ENCODE measurements at places on chromosomes 1 and 21. TPM values are rescaled to one million over a fixed set of nuclear protein-coding genes. Genes with fewer than 3 reads are reported as not detected.
A peak's percentile ranks its signal among the peaks of the same experiment; 100 is the strongest.

DNA sequence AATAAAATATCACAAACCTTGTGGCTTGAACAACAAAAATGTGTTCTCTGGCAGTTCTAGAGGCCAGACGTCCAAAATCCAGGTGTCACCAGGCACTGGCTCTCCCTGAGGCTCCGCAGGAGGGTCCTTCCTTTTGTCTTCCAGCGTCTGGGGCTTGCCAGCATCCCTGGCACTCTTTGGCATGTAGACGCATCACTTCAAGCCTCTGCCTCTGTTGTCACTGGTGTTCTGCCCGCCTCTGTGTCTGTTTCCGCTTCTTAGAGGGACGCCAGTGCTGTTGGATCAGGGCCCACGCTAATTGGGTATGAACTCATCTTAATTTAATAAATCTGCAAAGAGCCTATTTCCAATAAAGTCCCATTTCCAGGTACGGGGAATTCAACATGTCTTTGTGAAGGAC, 273.7 kb upstream of the C1orf174 start:
- DNase-seq, result no peak

GRCh38 chr1:234135501-234135900, 231.0 kb downstream of the SLC35F3 start:
- no peak for DNase-seq

DNA sequence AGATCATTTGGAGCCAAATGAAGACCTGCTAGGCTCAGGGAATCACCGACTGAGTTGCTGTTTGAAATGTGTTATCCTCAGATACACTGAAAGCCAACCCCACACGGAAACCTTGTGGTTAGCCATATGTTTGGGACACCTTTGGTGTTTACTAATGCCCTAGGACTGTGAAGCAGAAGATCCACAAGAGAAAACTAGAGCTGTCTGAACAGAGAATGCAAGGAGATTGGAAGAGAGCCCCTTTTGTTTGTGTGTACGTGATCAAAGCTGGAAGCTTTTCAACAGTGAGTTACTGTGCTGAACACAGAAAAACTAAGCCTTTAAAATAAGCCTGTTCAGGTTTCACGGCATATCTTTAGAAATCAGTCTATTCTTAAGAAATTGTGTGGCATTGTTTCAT, 908.2 kb upstream of the ADGRL2 start:
- DNase-seq, result no peak

DNA sequence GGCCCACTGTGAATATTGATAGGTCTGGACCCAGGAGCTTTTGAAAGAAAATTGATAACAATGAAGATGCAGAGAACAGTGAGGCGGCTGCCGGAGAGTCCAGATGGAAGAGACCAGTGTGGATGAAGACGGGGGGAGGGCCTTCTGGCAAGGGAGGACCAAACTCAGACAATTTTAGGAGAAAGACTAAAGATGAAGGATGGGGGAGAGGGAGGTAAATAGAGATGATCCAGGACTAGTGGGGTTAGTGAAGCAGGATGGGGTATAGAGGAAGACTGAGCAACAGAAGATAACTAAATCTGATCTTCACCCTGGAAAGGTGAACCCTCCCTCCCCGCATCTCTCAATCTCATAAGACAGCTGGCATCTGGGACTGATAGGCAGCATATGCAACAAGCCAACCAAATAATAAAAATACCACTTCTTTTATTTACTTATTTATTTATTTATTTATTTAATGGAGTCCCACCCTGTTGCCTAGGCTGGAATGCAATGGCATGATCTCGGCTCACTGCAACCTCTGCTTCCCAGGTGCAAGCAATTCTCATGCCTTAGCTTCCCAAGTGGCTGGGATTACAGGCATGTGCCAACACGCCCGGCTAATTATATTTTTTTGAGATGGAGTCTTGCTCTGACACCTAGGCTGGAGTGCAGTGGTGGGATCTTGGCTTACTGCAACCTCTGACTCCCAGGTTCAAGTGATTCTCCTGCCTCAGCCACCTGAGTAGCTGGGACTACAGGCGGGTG, 10.5 kb downstream of the EIF3I start:
- no peak for DNase-seq

DNA sequence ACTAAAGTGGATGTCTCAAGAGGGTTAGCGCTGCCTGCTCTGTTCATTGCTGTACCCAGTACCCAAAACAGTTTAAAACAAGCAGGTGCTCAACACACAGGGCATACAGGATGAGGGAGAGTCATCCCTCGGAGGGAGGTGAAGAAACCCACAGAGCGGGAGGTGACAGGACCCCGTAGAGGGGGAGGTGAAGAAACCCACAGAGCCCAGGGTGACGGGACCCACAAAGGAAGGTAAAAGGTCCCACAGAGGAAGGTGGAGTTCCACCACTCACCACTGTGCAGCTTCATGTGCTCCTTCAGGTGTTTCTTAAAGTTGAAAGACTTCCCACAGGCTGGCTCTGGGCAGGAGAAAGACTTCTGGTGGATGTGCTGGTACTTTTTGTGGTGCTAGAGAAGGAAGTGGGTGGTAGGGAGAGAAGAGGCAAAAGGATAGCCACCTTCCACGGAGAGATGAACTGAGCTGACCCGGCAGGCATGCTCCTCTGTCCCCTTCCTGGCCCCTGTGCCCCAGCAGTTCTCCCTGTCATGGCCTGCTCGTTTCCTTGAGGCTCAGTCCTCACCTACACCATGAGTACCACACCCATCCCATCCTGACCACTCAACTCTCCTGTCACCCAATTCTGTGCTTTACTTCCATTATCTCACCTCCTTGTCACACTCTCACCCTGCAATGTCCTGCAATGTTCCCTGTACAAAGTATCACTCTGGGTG, 5.1 kb downstream of the ZNF692 start:
- no peak for DNase-seq

GRCh38 chr1:97137862-97138514, 416.4 kb downstream of the PTBP2 start:
- DNase-seq, result peak; percentile 34

DNA sequence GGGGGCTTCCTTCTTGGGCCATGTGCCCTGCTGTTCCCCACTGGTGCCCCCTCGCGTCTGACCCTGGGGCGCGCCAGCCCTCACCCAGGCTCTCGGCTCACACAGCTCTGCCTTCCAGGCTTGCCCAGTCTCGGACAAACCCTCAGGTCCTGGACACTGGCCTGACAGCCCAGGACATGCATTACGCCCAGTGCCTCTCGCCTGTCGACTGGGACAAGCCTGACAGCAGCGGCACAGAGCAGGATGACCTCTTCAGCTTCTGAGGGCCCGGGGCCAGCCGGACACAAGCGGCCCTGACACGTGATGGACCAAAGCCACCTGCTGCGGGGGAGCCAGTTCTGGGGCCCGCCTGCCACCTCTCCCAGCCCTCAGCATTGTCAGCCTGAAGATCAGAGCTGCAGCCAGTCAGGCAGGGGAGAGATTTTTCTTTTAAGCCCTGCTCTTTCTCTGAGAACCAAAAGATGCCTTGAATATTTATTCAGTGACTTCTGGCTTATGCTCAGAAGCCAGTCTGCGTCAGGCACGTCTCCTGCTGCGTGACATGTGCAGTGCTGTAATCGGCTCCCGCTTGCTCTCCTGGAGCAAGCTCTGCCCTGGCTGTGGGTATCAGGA, 23.4 kb downstream of the LDLRAP1 start:
- no peak for DNase-seq

- no peak for DNase-seq
Observed at GRCh38 chr1:32666901-32667566, 16.0 kb downstream of the RBBP4 start.

DNA sequence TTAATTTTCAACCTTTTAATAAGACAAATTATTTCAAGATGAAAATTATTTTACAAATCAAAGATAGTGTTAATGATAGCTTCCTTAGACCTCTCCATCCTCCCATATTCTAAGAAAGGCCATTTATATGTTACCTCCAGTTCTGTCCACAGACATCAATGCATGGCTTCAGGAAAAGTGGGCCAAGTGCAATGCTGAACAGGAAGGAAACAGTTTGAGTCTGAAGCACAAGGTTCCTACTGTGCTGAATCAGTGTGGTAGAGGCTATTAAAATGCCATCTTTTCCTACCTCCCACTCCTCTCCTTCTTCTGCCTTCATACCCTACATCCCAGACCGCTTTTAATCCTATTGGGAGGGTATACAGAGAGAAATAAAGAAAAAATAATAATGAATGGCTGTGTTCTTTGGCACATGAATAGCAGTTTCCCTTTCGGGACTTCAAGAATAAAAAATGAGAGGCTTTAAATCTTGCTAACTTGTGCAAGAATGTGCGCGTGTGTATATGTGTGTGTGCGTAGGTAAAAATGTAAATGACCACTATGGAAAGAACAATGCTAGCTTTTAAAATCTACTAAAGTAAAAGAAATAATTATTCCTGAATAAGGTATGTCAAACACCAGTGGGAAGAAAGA, 62.6 kb upstream of the C1orf105 start:
- DNase-seq, result no peak

GRCh38 chr1:172141341-172141881, 279.1 kb upstream of the C1orf105 start:
- peak; percentile 11 for DNase-seq

DNA sequence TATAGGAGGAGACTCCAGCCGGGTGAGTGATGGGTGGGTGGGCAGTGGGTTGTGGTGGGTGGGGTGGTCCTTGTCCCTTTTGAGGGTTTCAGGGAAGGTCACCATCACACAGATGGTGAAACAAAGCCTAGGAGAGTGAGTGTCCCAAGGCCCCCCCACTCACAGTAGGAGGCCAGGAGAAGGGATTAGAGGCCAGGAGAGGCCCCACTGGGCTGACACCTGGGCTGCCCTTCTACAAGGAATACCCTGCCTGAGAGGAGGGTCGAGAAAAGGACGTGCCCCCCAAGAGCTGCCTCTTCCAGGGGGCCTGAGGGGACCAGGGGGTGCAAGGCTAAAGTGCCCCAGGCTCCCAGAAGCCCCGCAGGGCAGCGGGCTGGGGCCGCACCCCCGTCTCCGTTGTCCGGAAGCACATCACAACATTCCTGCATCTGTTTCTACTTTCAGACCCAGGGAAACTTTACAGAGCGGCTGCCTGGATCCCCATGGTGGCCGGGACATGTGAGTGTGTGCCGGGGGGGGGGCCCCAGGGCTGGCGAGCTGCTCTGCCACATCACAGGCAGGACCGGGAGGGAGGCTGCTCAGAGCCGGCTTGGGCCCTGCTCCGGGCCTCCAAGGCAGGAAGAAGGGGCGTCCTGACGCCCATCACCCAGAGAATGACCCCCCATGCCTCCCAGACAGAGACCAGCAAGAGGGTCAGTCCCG, 68.2 kb downstream of the ARHGEF16 start:
- DNase-seq, result no peak

GRCh38 chr1:232912845-232913580, 37.4 kb upstream of the NTPCR start:
- DNase-seq, result no peak

GRCh38 chr21:36799869-36800268, 101.0 kb downstream of the SIM2 start:
- DNase-seq, result no peak

DNA sequence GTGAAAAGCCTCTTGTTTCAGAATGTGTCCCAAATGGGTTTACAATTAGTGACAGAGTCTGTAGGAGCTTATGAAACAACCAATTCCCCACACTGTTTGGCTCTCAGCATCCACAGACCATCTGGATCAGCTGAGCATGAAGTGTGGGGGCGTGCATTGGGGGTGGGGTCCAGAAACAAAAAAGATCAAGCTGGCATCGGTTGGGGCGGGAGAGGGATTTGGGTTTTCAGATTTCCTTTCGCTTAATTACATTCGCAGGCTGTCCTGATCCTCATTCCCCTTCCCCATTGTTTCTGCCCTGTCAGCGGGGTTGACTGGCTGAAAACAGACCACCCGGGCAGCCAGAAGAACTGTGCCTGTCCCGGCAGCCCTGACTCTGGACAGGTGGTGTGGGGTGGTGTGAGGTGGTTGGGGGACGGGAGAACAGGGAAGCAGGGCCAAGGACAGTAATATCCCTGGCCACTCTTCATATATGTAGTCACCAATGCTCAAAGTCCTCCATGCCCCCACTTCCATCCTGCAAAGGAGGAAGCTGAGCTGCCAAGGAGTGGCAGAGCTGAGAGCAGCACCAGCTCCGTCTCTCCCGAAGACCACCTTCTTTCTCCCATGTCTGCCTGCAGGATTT, 92.0 kb downstream of the IER5 start:
- no peak for DNase-seq

DNA sequence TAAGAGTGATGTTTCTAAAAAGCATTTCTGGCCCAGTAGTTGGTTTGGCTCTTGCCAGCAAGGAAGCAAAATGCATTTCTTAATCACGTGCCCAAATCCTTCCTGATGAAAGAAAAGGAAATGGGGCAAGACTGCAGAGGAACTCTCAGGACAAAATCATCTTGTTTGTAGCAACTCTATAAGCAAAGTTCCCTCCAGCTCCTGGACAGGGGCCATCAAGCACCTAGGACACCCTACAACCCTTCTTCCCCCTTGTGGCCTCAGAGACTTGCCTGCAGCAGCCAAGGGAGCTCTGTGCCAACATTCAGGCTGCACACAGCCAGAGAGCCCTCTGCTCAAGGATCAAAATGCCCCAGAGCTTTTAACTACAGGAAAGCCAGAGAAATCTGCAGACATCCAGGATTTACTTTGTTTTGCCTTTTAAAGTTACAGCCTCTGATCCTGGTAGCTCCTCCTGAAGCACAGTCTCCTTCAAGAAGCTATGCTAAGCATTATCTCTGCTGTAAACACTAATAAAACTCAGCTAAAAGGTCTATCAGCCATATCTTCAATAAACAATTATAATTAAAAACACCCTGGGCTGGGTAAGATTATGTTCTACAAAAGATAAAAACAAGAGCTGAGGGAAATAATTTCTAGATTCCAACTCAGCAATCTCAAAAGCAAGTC, 105.0 kb downstream of the KIAA0319L start:
- DNase-seq, result peak; percentile 85

Gene SAMD11
- total RNA-seq, result 43.5 TPM

Gene CLDN17
- not detected for total RNA-seq

Gene LIPI
- not detected for total RNA-seq

Gene MANEAL
- total RNA-seq, result 8.8 TPM

Gene FALEC
- total RNA-seq, result not detected

Gene RGS4
- 10.4 TPM for total RNA-seq

Gene MROH9
- not detected for total RNA-seq
